ENCODE measurements at places on chromosomes 4 and X.

DNA sequence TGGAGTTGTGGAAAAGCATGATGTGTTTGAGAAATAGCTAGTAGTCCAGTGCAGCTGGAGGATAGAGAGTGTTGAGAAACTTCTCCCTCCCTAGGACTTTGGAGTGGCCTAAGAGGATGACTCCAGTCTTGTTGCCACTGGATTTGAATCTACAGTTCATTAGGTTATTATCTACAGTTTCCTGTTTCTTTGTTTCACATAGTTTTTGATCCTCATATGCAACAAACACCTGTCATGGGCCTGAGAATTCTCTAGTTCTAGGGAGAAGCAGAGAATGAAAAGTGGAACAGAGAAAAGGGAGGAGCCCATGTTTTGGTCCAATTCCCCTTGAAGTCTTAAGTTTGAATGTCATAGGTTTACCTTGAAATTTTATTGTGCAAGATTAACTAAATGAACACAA lies 73.6 kb upstream of the TBC1D9 start:
- DNase-seq, result no peak

- no peak for DNase-seq
Measured at GRCh38 chr4:178976861-178977260, 1534.6 kb upstream of the AGA start.

- DNase-seq, result no peak
Measured at GRCh38 chr4:74109116-74109869, 10.3 kb upstream of the CXCL2 start.

- DNase-seq, result no peak
Measured at GRCh38 chrX:13721819-13722519, 12.5 kb downstream of the TRAPPC2 start.

DNA sequence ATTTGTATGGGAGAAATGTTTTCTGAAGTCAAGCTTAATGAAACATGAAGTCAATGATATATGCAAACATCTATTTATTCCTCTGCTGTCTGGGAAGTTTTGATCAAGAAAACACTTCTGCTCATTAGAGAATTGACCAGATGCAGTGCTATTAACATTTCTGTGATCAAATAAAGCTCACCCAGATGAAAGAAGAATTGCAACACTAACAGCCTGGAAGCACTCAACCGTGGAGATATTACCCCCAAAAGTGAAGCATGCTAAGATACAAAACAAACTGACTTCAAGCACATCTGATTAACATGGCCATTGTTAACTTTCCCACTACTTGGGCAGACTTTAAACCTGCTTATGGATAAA lies 73.7 kb upstream of the GUCY1A1 start:
- no peak for DNase-seq

DNA sequence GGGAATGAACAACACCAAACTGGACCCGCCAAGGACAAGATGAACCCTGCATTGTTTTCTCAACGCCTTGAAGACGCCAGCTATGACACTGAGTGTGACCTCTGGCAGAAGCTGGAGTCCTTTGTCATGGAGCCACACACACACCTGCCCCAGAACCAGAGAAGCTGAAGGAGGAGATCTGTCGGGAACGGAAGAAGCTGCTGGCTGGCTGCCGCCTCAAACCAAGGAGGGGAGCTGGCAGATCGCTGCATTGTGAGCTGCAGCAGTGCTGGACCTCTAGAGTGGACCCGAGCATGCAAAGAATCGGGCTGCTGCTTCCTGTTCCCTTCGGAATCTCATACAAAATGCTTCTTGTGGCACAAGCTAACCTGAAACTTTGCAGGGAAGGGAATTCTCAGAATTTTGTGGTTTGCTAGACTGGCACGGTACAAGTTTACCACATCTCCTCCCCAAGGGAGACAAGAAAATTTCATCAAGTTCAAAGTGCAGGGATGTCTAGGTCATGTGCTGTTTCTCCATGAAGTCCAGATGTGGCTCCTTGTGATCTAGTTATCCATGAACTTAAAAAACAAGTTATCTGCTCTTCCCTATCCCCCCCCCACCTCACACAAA lies 23.4 kb upstream of the GLRB start:
- no peak for DNase-seq

GRCh38 chr4:171582961-171583581 lies 230.1 kb upstream of the GALNTL6 start:
- DNase-seq, result no peak

- DNase-seq, result no peak
Measured at GRCh38 chrX:43758044-43758443, 101.9 kb downstream of the MAOA start.

DNA sequence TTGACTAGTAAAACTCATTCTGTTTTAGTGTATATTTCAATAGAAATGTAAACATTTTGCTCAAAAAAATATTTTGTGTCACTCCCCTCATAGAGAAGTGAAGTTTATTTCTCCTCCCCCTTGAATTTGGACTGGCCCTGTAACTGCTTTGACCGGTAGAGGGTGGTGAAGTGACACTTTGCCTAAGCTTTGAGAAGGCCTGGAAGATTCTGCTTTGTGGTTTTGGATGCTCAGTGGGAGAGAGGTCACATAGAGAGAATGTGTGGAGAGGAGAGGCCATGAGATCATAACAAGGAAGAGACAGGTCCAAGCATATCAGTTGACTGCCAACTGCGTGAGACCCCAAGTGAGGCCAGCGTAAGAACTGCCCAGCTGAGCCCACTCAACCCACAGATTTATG lies 19.1 kb upstream of the ARX start:
- no peak for DNase-seq

DNA sequence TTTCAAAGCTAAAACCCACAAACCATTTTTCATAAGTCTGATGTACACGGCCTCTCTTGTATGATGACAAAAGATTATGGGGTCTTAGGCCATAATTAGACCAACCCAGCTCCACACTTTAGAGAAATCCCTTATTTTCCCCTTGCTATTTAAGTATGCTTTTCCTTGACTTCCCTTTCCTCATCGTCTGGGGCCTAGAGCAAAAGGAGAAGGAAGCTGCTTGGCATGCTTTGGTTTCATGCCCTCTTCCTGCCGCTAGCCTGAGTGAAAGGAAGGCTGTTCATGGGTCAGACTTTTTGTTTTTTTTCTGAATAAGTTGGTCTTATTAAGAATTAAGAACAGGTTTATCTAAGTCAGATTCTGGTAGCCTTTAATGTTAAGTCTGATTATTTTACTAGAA lies 10.6 kb upstream of the RASGEF1B start:
- DNase-seq, result no peak

- no peak for DNase-seq
Measured at GRCh38 chrX:15468036-15468435, 25.1 kb downstream of the PIR start.

- DNase-seq, result no peak
Measured at GRCh38 chr4:120821977-120822376, 100.5 kb downstream of the PRDM5 start.

- DNase-seq, result no peak
Measured at GRCh38 chrX:25226151-25226550, 210.4 kb upstream of the ARX start.

DNA sequence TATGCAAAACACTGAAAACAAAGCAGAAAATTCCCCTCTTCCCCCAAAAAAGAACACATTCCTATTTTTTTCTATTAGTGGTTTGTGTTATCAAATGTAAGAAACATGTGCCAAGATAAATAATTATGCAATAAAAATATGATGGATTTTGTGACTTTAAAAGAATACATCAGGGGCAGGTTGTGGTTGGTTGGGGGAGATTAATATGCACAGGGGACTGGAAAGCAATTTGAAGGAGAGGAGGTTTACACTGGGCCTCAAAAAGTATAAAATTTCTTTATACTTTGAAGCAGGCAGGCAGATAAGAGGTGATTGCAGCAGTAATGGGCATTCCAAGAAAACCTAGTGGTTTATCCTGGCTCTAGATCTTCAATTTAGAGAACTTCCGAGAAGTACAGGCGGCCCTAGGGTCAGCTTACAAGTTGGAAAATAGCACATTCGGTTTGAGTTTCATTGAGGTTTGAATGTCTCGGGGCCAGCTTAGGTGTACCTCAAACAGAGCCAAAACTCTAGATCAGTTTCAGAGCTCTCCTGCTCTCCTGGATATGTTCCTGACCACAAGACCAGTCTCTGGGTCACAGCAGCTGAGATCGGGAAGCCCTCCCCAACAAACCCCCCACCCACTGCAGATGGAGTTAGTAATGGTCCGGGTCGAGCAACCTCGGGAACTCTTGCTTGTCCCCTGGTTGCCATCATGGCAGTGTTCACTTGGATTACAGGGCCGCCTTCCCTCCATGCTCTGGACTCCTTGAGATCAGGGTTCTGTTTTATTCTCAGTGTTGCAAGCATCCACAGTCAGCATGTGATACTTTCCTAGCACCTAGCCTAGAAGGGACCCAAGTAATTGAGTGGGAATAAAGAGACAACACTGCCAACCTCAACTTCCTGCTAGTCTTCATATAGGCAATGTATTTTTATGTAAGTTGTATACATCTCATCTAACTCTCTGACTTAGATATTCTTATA lies 112.1 kb upstream of the DDIT4L start:
- no peak for DNase-seq

DNA sequence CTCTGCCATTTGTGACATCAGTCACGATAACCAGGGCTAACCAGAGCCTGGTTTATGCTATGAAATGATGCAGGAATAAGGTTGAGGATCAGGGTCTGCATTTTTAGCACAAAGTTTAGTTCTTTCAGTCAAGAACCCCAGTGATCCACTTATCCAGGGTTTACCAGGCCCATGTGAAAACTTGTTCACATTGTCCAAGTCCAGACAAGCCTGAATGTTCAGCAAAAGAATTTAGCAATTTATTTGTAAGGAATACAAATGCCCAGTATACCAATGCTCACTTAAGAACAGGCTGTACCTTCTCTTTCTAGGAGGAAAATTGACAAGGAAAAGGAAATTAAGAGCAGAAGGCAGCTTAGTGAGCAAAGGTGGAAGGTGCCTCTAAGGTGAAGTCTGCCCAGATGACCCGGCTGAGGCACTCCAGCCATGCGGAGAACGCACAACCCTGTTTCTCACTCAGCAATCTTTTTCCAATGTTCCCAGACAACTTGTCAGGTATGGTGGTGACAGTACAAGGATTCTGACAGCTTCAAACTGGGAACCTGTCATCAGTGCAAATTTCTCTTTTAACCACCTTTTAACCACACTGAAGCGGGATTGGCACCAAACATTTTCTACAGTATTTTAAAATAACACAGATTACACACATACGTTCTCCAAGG lies 54.0 kb downstream of the TBC1D9 start:
- DNase-seq, result no peak

DNA sequence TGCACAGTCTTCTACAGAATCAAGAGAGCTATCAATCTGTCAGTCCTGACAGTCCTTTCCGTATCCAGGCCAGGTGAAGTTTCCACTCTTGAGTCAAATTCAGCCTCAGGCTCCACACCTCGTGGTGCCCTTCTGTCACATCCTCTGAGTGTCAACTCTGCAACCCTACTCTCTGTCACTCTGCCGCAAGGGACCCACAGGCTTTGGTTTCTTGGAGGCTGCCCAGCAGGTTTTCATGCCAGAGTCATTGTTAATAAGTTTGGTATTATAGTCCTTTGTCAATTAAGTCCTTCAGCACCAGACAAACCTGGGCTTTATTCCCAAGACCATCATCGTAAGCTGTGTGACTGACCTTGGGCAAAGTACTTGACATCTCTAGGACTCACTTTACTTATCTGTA lies 83.4 kb upstream of the KLHL13 start:
- DNase-seq, result no peak

GRCh38 chrX:109343671-109344070 lies 138.2 kb downstream of the GUCY2F start:
- no peak for DNase-seq

DNA sequence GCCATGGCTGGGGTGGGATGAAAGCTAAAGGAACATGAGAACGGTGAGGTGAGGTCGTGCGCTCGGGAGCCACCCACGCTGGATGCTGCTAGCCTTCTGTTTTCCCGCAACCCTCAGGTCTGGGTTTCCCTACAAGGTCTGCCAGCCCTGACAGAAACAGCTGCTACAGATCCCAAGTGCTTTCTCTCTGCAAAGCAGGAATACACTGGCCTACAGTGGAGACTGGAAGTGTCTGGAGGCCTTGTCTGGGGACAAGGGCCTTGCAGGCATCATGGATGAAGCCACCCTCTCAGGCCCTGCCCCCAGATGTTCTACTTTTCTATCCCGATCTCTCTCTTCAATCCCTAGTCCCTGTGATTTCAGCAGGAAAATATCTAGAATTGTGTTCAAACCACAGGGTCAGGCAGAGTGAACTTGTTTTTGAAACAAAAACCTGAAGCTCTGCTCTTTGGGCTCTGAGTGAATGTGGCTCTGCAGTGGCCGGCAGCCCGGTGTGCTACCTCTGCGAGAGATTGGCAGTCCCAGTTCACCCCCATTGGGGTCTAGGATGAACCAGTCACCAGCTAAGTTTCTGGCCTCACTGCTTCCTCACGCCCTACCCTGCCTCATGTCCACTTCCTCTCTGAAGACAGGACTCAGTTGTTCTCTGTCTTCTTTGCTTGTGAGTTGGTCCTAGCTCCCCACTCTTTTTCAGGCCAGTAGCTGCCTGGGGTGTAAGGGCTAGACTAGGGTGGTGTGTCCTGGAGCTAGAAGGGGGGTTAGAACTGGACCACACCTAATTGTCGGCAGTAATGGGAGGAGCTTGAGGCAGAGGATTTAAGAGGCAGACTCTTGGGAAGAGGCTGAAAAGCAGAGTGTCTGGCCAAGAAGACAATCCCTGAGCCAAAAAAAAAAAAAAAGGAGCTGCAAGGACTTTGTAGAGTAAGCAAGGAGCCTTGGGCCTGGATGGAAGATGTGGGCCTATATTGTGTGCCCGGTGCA lies 89.6 kb downstream of the RTL5 start:
- DNase-seq, result no peak

DNA sequence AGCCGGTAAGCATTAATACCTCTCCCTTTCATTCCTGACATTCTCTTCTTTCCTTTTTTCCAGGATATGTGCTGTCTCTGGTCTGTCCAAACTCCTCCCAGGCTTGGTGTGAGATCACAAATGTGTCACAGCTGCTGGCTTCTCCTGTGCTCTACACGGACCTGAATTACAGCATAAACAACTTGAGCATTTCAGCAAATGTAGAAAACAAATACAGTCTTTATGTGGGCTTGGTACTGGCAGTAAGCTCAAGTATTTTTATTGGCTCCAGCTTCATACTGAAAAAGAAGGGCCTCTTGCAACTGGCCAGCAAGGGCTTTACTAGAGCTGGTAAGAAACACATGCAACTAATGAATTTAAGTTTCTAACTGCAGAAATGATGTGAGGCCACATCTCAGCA lies 8.4 kb downstream of the NIPAL1 start:
- no peak for DNase-seq

DNA sequence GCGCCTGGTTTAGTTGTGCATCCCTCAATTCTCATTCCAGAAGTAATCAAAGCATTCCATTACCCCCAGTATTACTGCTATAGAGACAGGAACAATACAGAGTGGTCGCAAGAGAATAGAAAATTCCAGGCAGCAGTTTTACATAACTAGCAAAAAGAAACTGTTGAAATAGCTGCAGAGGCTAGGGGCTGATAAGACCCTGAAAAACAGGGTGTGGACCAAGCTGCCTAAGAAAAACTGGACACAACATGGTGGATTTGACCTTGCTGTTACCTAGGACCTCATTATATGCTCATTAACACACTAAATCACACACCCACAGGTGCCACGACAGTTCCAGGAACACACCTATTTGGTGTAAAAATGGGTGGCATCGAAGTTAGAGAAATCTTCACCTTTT lies 15.4 kb downstream of the EPGN start:
- DNase-seq, result no peak

Data from stimulated activated CD8-positive, alpha-beta memory T cell treated with anti-CD3 and anti-CD28 coated beads, Interleukin-4, amount 100 ng/mL, for 48 hours (primary cell).